Adrenal gland (tissue), 19 donors: ENCODE measurements at places on chromosomes 3 and 15. TPM values are rescaled to one million over a fixed set of nuclear protein-coding genes. Genes with fewer than 3 reads are reported as not detected.
A peak's percentile ranks its signal among the peaks of the same experiment; 100 is the strongest.

GRCh38 chr3:160695915-160696327, 19.0 kb downstream of the ARL14 start:
- DNase-seq: no peak

DNA sequence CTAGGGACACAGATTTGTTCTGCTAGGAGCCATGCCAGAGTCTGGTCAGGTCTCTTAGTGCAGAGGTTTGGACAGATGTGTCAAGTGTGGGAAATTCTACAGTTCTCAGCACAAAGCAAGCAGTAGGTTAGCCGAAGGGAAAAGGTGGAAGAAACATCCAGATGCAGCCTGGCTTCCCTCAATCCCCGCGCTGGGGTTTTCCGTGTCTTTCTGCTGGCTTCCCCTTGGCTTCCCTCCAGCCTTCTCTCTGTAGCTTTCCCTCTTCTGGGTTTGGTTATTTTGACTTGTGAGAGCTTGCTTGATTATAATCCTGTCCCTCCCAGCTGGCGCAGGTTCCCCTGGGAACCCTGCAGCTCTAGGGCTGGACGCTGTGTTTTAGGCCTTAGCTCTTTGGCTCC, 4.1 kb downstream of the TF start:
- DNase-seq: no peak

GRCh38 chr15:91385311-91385710, 285.3 kb downstream of the SV2B start:
- no peak for DNase-seq

- peak; percentile 30 for DNase-seq
These were observed 75.5 kb downstream of the DPH6 start for GRCh38 chr15:35470441-35470840.

DNA sequence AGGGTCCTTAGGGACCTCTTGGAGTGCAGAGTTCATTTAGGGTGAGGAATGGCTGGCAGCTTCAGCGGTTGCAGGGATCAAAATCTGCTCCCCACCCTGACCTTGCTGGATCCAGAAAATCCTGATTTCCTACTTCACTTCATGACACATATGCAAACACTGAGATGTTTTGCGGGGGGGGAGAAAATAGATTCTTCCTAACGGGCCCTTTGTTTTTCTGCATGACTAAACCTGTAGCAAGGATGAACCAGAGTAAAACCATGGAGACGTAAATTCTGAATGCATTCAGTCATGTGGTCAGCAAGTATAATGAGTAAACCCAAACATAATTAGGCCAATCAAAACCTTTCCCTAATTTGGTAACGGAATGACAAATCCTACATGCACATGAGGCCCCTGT, 20.0 kb upstream of the RBP1 start:
- DNase-seq: no peak

ARPP21 gene
- 0.79 TPM for polyA plus RNA-seq

ALDH1L1 gene
- polyA plus RNA-seq: 19.3 TPM

GPR176 gene
- polyA plus RNA-seq: 9.8 TPM
